NCI-H2029 treated with DMSO at 0.1 percent for 48 hours (cell line): ENCODE measurements at places on chromosomes 6 and 20.

- DNase-seq, result no peak
These were observed 4.4 kb upstream of the MYLIP start for GRCh38 chr6:16124198-16125180.

GRCh38 chr6:32167761-32168262 is 3.4 kb downstream of the EGFL8 start:
- DNase-seq, result no peak

GRCh38 chr6:88008831-88009231 is 38.8 kb upstream of the SPACA1 start:
- DNase-seq, result no peak

GRCh38 chr6:64050590-64050989 is 415.0 kb downstream of the PHF3 start:
- DNase-seq, result no peak

DNA sequence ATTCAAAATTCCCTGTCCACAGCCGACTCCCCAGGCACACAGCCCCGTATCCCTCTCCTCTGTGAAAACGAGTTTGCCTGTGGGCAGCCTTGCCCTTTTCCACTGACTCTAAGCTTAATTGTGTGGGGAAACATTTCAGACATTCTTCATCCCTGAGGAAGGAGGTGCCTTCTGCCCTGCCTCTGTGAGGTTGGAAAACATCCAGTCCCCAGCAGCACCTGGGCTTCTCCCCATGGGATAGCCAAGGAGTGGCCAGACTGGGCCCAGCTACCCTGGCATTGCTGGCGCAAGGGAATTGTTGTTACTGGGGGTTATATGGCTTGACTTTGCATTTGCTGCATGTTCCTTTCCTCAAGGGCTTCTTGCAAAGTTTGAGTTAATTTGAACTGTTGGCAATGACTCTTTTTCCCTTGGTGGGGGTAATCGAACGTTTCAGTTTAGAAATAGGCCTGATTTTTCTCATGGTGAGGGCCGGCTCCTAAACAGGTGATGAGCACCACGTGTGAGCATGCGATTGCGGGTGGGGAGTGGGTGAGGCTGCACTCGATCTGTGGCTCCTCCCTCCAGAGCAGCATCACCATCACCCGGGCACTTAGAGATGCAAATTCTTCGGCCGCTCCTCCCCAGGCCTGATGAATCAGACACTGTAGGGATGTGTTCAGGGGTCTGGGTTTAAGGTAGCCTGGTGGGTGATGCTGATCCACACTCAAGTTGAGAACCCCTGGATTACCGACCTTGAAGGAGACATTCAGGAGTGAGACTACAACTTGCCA is 29.9 kb downstream of the GABRR2 start:
- no peak for DNase-seq

- DNase-seq, result no peak
These were observed 45.6 kb upstream of the BEND6 start for GRCh38 chr6:56909115-56909907.

DNA sequence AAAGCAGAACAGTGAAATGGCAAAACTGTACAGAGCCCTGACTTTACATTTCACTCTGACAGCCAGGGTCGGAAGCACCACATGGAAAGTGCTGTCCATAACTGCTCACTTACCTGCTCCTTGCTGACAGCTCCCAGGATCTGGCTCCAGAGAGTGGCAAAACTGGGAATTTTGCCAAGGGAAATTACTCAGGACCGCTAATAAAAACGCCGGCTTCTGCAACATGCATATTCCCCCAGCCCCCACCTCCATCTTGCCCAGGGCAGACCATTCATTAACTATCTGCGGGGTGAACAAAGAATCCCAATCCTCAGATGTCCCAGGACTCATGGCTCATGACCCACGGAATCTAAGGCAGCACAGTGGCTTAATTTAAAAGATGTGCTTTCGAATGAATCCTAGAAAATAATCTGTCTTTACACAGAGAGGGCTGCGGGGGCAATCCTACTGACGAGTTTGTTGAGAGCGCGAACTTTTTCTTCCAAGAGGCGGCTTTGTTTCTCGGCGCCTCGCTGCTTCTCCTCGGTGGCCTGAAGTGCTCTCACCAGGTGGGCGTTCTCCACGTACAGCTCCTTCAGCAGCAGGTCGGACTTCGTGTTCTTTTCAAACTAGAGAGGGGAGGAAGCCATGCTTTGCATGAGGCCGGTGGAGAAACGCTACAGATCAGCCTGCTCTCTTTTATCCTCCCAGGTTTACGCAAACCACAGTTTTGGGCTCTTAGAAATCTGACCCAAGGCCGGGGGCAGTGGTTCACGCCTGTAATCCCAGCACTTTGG is 45.8 kb downstream of the GINS1 start:
- no peak for DNase-seq

DNA sequence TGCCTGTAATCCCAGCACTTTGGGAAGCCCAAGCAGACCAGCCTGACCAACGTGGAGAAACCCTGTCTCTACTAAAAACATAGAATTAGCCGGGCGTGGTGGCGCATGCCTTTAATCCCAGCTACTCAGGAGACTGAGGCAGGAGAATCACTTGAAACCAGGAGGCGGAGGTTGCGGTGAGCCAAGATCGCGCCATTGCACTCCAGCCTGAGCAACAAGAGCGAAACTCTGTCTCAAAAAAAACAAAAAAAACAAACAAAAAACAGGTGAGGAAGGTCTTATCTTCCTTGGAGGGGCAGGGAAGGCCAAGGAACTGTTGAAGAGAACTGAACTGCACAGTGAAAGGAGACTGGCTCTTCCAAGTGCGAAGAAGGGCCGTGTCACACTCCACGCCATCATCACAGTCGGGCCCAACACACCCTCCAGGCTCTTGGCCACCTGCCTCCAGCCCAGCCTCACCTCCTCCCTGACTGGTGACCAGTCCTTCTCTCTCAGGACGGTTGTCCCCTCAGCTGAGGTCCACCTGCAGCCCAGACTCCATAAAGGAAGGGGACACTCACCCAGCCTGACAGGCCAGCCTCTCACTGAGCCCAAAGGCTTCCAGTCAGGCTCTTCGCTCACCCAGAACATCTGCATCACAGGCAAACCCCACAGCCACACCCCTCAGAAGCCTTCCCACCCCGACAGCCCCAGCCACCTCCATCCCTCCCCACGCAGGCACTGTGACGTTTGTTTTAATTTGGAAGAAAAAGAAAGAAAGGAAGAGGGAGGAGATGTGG is 4.1 kb downstream of the ZC3H12D start:
- DNase-seq, result no peak

DNA sequence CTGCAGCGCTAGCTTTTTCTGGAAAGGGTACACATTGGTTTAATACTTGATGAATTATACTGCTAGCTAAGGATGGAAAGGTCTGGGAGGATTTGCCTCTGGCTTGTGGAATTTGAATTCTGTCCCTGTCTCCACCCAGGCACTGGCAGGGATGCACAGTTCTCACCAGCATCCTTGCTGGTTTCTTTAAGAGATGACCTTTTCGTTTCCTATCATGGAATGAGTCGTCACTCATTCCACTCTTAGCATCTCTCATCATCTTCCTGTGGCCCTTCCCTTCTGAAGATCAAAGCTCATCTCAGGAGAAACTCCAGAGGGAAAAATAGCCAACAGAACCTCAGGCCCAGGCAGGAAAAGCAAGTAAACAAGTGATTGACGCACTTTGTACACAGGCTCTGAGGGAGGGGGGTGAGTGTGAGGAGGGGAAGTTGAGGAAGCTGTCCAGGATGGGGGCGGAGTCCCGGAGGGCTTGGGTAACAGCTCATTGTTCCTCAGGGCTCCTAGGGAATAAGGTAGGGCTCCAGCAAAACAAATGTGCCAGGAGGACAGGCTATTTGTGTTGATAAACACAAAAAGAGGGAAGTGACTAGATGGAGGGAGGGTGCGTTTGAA is 25.7 kb upstream of the SAYSD1 start:
- DNase-seq, result no peak

- DNase-seq, result no peak
These were observed 8.9 kb downstream of the FYN start for GRCh38 chr6:111864138-111865048.

DNA sequence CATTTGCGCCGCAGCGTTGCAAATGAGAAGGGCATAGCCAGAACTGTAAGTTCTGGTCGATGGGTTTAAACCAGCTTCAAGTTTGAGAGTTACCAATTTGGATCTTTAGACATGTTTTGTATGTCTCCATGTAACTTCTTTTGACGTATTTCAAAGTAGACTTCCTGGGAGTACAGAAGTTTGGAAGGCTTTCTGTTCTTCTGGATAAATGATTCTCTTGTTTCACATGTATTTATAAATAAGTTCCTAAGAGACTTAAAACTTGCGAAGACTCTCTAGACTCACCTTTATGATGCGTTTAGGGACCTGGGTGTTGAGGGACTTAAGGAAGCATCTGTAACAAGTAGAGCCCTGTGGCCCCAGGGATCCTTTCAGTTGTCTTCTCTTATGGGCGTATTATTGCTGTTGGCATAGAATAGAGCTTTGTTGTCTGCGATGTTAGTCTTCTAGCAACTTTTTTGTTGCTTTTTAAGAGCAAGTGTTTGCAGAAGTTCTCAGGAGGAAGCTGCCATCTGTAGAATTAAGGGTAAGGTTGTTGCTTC is 1.3 kb downstream of the CDYL start:
- peak; percentile 19 for DNase-seq

DNA sequence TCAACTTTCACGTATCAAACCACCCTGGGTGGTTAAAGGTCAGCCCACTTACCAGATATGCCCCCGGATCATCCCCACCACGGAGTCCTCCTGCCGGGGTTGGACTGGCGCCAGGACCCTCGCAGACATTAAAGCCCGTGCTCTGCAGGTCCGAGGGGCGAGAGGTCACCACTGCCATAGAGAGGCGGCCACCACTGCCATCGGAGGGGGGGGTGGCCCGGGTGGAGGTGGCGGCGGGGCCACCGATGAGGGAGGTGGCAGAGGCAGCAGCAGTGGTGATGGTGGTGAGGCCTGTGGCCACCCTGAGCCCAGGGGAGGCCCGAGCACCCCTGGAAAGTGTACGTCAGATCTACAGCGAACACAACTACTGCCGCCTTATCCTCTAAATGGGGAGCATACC is 76.3 kb downstream of the ASXL1 start:
- DNase-seq, result no peak

- DNase-seq, result no peak
These were observed 28.2 kb downstream of the MYT1 start for GRCh38 chr20:64192406-64192805.

- peak; percentile 47 for DNase-seq
These were observed 15.2 kb upstream of the MRPS18A start for GRCh38 chr6:43702534-43703440.

DNA sequence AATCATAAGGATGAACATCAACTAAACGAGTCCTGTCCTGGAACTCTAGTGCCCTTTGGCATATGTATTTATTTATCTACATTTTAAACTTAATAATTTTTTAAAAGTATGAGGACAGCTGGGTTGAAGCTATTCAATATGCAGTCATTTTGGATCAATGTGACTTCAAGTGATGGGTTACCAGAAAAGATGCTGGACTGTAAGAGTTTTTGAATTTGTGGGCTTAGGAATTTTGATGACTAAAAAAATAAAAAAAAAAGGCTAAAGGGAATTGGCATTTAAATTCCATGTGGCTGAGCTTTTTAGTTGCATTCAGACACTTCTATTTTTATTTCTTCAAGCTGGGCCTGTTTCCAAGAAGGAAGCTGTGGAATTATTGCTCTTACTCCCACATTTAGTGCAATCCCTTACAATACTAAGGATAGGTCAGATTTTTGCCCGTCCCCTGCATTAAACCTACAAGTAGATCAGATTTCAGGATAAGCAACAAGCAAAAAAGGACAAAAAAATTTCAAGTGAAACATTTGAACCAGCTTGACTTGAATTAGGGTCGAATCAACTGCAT is 704.2 kb upstream of the CITED2 start:
- no peak for DNase-seq

DNA sequence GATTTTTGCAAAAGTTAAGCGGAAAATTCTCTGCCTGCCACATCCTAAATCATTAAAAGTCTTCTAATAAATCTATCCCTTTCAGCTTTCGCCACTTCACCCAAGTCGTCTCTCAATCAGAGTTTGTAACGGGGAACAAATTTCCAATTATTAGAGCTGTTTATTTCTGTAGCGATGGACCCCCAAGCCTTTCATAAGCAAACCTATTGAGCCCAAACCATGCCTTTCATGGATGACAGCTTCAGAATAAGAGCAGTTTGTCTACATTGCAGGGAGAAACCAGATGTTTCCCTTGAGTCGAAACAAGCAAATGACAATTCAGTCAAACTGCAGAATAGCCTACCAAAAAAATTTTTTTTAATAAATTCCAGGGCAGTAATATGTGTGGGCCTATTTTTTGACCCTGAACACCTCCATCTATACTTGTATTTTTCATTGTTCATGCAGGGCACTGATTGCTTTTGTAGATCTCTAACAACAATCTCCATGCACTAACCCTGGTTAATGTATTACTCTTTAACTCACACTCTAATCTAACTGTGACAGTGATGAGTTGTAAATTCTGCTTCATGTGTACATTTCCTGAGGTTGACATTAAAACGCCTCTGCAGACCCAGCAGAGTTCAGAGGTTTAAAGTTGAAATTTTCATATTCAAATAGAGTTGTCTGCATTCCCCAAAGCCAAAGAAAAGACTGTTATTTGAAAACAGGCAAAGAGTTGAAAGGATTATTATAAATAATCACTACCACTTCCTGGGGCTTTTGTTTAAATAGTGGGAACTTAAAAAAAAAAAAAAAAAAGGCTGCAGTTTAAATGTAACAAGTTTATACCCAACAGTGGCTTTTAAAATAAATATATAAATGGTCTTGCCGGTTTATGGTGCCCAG is 64.5 kb downstream of the ATP9A start:
- DNase-seq, result no peak

GRCh38 chr6:111939902-111940301 is 66.7 kb upstream of the FYN start:
- no peak for DNase-seq

GRCh38 chr20:16530201-16530681 is 43.0 kb downstream of the KIF16B start:
- no peak for DNase-seq

- no peak for DNase-seq
These were observed 79.3 kb downstream of the VGLL2 start for GRCh38 chr6:117344444-117345291.

GRCh38 chr6:16157909-16158308 is 29.0 kb downstream of the MYLIP start:
- peak; percentile 82 for DNase-seq

DNA sequence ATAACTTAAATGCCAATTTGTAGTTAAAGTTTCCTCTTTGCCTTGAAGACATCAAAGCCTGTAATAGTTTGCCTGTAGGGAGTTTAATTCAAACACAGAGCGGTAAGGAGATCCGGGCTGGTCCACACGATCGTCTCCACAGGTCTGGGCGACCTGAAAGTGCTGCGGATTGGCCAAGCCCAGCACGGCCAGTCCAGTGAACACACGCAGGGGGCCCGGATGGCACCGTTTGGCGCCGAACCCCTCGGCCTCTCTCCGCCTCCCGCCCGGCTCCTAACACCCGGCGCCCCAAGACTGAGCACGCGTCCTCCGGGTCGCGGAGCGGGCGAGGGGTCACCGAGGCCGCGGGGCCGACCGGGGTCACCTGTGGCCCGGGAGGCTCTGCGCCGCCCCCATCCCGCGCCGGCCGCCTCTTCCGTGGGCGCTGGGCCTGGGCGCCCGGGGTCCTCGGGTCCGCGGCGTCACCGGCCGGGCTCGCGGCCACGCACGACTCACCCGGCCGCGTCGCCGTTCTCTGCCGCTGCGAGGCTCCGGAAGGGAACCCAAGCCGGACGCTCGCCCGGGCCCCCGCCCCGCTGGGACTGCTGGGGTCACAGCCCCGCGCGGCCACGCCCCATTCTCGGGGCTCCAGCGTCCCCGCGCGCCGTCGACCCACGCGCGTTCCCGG is 481 bp downstream of the SERPINB6 start:
- no peak for DNase-seq
